AG08396 (cell line): ENCODE measurements at places on chromosomes 3 and 15.

DNA sequence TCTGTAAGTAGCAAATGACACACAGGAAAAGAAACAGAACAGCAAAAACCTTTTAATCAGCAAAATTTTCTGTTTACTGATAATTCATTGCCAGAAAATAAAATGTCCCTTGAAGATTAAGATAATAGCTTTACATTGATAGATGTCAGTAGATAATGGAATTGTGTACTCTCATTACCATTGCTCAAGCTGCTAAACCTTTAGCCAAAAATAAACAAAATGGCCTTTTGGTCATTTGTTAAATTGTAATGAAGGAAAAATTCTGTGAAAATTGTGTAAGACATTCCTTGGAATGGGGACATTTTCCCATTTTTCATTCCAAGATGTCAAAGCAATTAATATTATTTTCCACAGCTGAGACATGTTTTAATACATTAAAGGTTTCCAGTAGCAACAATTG lies 189.8 kb downstream of the PLOD2 start:
- no peak for DNase-seq

DNA sequence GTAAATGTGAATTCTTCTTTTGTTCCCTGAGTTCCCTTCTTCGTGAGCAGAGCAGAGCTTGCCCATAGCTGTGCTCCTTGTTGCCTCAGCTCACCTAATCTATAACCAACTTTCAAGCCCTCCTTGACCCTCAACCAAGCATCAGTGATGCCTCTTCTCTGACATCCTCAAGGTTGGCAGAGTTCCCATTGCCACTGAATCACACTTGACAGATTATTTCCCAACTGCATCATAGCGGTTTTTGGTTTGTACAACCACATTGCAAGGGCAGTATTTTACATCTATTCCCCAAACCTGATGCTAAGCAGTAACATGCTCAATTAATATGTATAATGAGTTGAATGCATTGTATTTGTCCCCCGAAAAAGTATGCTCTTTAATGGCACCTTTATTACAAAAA lies 133.0 kb upstream of the SNTN start:
- no peak for DNase-seq

GRCh38 chr3:140898340-140899180 lies 43.1 kb upstream of the SLC25A36 start:
- DNase-seq = peak; percentile 50

DNA sequence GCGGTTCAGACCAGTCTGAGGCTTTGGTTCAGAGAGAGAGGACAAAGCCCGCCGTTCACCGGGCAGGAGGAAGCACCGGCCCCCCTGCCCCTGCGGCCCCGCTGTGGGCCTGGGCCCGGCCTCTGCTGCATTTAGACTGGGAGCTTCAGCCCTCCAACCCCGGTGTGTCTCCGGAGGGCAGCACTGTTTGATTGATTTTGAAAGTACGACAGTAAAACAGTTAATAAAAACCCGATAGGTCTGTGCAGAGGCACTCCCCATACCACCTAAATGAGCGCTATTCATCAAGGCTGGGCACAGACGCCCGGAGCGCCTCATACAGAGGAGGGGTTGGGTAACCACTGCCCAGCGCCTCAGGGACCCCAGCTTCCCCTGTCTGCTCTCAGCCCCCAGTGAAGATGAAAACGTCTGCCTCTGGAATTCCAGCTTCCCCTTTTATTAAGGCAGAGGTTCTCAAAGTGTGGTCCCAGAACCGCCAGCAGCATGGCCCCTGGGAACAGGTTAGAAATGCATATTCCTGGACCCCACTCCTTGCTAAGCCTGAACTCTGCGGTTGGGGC lies 256.7 kb upstream of the TLE3 start:
- no peak for DNase-seq

DNA sequence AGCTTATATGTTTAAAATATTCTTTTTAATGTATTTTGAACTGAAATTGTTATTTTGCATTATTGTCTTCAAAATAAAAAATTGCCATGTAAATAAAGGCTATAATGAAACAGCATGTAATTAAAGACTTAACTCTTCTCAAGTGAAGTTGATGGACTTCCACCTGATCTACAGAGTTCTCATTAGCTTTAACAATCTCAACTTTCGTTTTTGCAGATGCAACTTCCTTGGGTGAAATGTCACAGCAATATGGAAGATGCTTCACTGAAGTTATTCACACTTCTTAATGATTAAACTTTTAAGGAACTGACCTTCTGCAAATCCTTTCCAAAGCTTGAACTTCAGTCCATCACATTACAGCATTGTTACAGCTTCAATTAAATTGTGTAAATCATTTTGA lies 63.6 kb downstream of the OSTN start:
- no peak for DNase-seq

- no peak for DNase-seq
Measured at GRCh38 chr15:63292771-63293170, 15.4 kb downstream of the APH1B start.

GRCh38 chr3:46574243-46574646 lies 8.1 kb upstream of the LRRC2 start:
- DNase-seq = no peak

- peak; percentile 59 for DNase-seq
Measured at GRCh38 chr15:55917881-55918296, 75.5 kb downstream of the NEDD4 start.

GRCh38 chr3:62193586-62194345 lies 179.6 kb downstream of the FEZF2 start:
- DNase-seq = no peak

DNA sequence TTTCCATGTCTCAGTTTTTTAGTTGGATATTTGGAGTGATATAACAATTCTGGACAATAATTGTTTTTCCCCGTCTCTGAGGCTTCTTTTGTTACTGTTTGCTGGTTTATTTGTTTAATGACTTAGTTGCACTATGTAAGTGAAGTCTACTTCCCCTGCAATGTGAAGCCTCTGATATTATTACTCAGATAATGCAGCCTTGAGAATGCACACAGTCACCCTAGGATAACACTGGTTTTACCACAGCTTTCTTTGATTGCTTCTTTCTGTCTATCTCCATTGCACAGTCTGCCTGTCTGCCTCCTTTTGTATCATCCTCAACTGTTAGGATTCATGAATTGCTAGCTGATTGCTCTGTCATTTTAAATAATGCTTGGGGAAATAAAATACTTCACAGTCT lies 208.7 kb upstream of the ROBO1 start:
- DNase-seq = no peak

GRCh38 chr3:157614896-157615295 lies 111.7 kb upstream of the VEPH1 start:
- no peak for DNase-seq

DNA sequence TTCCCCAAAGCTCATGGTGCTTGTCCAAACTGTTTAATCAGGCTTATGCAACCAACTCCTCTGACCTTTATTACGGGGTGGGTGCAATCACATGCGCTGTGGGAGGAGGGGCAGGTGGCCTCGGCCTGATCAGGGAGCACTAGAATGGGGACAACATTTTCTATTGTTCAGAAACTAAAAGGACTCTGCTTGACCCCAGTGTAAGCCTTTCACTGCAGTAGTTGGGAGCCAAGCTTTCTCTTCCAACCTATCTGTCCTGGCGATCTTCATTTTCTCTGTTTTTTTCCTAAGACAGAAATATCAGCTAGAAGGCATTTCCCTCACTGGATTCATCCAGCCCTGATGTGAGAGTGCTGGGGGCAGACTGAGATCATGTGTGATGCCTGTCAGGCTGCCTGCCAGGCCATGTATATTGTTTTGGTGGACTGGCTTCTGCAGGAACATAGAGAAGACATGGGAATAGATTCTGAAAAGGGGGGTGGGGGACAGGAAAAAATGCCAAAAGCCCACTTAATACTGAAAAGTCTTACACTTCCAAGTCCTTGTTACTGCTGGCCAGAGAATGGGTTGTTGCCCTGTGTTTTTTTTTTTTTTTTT lies 627.0 kb upstream of the TBL1XR1 start:
- peak; percentile 40 for DNase-seq

DNA sequence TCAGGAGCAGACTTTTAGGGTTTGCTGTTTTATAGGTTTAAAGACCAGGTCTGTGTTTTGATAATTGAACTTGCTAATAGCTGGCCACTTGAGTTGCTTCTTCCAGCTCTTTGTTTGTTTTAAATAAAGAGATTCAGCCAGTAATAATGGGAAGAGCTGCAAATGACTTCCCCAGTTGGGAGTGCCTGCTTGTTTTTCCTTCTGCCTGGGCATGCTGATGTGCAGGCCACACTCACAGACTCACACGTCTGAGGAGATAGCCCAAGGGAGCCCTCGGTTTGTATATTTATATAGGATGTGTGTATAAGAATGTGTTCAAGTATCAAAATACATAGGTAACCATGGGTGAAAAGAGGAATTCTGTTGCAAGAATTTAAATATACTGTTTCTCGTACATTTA lies 78.2 kb upstream of the BOC start:
- DNase-seq = no peak

DNA sequence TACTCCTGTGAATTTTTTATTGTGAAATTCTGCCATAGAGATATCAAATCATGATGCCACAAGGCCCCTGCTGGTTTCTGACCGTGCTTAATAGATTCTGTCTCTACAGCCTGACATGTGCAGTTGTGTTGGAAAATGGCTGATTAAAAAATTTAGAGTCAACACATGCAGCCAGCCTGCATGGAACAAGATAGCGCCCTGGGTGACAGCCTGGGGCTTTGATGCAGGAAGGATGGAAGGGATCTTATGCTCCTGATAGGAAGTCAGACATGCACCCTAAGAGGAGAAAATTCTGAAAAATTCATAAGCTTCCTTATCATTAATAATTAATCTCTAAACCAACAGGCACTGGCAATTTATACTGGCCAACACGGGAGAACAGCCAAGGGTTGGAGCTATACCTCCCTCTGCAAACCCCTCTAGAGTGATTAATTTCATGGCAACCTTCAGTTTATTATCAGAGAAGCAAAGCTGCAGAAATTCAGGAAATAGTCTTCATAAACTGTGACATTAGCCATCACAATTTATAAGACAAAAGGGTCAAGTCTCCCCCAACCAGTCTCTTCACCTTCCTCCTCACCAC lies 198.4 kb downstream of the CADPS start:
- DNase-seq = no peak

DNA sequence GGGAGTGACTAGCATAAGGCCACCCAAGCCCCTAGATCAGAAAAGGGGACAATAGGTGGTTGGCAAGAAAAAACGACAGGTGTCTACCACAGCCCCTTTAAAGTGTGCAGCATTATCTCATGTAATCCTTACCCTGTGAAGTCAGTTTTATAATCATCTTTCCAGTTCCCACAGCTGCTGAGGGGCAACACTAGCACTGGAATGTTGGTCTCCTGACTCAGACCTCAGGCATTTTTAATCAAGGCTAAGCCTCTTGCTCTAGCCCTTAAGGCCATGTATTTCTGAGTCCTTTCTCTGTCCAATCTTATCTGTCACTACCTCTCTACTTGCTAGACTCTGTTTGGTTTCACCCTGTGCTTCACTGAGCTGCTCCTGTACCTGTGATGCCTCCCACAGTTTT lies 171.7 kb downstream of the TLE3 start:
- DNase-seq = no peak

DNA sequence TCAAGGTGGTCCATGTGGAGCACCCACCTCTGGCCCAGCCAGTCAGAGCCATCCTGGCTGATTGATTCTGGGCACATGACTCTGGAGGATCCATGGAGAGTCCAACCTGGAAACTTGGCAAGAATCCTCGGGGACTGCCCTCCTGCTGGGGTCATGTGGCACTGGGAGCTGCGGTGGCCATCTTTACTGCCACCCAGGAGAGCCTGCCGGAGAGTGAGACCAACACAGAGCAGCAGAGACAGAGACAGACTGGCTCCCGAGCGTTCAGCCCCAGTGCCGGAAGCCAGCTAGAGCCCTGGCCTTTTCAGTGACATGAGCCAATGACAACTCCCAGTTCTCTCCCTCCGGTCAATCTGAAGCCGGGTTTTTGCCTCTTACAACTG lies 11.5 kb upstream of the GATA2 start:
- DNase-seq = no peak

- no peak for DNase-seq
Measured at GRCh38 chr3:40070816-40071215, 238.7 kb upstream of the EIF1B start.

- DNase-seq = no peak
Measured at GRCh38 chr3:49296781-49297411, 19.9 kb upstream of the C3orf62 start.

- no peak for DNase-seq
Measured at GRCh38 chr3:184766555-184767261, 45.3 kb upstream of the VPS8 start.

GRCh38 chr15:89693696-89694095 lies 3.1 kb downstream of the WDR93 start:
- no peak for DNase-seq

DNA sequence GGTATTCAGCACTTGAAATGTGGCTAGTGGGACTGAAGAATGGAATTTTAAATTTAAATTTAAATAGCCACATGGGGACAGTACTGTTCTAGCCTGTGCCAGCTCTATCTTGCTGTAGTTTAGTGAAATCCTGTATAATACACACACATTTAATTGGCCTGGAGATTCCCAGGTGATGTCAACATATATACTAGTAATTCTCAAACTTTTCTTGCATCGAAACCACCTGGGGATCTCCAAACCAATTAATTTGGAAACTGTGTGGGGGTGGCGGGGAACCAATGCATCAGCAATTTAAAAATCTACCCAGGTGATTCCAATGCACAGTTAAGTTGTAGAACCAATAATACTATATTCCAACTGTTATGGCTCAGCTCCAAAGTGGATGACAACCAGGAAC lies 228.9 kb upstream of the MRPL3 start:
- DNase-seq = no peak

DNA sequence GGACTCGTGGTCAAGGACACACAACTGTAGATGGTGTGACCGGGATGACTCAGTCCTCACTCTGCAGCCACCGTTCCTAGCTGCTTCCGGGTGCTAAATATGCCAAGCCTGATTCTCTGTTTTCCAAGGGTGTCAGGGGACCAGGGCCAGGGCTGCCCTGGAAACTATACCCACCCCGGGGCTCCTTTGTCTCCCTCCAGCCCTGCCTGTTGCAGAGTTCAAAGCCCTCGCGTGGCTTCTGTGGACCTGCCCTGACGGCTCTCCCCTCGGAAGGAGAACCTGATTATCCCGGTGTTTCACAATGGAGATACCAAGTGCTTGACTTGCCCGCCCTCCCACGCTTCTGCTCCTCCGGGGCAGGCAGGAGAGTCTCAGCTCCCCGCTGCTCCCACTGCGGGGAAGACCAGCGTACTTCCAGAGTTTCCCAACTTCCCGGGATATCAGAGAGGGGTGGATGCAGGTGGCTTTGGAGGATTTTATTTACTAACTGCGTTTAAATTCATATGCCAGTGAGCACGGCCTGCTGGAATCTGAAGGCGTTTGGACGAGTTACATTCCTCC lies 125.0 kb downstream of the ASB7 start:
- DNase-seq = no peak
